SK-N-DZ (cell line): ENCODE measurements at places on chromosomes 6 and 20.
A peak's percentile ranks its signal among the peaks of the same experiment; 100 is the strongest.

DNA sequence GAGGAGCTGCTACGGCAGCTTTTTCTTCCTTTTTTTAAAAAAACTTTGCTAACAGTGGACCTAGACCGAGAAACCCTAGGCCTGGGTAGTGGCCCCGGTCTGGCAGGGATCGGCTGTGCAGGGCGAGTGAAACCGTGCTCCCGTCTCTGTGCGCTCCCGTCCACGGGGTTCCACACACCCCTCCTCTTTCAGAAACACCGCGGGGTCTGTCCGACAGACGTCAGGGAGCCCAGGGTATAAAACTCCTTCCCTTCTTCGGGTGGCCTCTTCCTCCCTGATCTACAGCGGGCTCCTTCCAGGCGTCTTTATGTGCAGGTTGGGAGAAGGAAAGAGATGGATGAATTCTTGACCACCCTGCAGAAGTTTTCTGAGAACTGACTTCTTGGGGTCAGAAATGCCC is 27.1 kb upstream of the SMOC2 start:
- no peak for DNase-seq

- no peak for DNase-seq
Measured at GRCh38 chr6:8061736-8062135, 2.5 kb downstream of the BLOC1S5 start.

GRCh38 chr20:57683881-57684807 is 25.7 kb downstream of the PMEPA1 start:
- DNase-seq: no peak

GRCh38 chr20:49450281-49450721 is 32.2 kb downstream of the KCNB1 start:
- peak; percentile 43 for DNase-seq

- no peak for DNase-seq
Measured at GRCh38 chr6:20211941-20212391, 303 bp downstream of the MBOAT1 start.

DNA sequence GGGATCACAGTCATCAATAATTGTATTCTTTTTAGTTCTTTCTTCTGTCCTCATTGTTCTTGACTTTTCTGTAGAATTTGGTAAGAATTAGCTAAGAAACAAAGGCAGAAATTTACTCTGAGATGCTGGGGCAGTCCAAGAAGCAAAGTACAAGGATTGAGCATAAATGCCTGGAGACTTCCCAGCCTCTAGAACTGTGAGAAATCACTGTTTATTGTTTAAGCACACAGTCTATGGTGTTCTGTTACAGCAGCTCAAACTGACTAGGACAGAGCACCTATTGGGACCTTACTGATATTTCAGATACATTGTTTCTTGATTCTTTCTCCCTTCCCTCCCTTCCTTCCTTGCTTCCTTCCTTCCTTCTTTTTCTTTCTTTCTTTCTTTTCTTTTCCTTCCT is 192.7 kb upstream of the SLC35B3 start:
- no peak for DNase-seq

DNA sequence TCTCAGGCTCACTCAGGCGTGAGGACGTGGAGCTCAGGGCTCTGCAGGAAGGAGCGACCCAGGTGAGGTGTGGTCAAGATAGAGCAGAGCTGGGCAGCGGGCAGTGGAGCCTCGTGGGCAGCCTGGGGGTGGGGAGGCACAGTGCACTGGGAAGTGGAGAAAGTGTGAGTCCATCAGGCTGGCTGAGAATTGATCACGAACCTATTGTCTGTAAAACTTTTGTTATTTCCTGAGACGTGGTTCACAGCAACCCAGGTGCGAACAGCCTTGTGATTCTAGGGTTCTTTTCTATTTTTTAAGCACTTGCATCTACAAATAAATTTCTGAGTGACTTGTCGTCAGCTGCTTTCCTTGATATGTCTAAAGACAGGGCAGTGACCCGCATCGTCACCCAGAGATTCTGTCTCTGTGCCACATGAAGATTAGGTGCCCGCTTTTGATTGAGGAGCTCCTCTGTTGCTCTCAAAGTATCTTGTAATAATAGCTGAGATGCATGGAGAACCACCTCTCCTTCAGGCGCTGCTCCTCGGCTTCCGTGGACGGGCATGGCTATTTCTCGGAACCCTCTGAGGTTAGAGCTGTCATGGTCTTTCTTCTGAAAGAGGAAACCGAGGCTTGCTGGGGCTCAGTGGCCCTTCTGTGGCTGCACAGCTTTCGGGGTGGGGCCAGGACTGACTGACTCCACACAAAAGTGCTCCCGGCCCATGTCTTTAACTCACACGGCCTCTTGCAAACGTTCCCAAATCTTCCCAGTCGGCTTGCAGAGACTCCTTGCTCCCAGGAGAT is 662 bp upstream of the CCR6 start:
- no peak for DNase-seq

DNA sequence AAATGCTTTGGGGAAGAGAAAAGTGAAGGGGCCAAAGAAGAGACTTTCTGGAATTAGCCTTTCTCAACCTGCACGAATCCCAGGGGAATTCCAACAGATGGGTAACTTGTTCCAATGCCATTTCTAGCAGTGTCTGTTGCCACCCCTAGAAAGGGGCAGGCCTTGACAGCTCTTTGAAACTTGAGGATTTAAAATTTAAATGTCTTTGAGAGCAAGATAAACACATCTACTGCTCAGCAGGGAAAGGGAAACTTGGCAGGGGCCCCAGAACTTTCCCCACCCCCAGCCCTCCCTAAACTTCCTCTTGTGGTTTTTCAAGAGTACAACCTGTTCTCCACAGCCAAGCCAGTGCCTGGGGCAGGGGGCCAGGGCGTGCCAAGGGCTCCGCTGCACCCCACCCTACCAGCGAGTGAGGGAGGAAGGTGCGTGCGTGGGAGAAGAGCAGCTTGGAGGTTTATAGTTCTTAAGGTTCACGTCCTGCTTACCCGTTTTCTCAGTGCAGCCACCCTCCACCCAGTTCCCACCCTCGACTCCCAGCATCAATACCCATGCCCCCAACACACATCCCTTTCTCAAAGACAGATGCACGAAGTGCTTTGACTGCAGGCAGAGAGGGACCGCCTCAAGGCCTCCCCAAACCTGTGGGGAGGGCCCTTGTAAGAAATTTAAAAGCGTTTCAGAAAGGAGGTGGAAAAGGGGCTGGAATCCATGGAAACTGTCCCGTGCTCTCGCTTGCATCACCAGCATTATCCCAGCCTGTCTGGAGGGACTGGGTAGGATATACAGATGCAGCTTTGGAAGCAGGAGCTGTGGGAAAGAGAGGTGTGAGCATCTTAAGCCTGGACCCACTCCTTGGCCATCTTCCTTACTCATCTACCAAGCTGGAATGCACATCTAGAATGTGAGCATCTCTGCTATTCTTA is 4.5 kb upstream of the TAF8 start:
- DNase-seq: no peak

DNA sequence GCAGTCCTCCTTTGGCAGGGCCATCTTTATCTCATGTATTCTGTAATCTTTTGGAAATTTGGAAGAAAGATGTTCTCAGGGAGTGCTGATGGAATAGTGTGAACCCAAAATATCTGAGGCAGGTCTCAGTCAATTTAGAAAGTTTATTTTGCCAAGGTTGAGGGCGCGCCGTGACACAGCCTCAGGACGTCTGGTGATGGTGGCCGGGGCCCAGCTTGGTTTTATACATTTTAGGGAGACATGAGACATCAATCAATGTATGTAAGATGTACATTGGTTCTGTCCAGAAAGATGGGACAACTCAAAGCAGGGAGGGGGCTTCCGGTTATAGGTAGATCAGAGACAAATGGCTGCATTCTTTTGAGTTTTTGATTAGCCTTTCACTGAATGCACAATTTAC is 89.8 kb downstream of the ERMARD start:
- DNase-seq: no peak

DNA sequence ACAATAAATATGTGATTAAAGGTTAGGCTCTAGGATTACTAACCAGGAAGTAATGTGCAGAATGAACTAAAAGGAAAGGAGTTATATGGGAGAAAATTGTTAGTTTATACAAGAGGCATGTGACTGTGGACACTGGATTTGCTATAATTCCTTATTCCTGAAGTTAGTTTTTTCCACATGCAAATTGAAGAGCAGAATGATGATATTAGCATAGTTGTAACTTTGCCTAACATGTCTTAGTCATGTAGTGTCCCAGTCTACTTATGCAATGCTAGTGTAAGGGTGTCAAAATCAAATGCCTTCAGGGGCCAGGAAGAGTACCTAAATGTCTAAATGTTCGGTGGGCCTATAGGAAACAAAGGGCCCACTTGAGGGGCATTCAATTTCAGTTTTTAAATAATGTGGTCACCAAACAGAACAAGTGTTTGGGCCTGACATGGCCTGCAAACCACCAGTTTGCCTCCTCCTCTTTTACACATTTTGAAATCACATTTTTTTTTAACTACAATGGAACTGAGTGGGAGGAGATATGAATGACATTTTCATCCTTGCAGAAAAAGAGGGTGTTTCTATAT is 28.0 kb upstream of the CEP85L start:
- DNase-seq: no peak

GRCh38 chr6:109693111-109693510 is 2.0 kb downstream of the FIG4 start:
- DNase-seq: no peak
